Suppressor macrophage treated with lipopolysaccharide for 4 hours (primary cell): ENCODE measurements at places on chromosomes 3 and 15.

- DNase-seq = peak; percentile 9
These were observed 69.5 kb downstream of the KLF15 start for GRCh38 chr3:126287536-126288241.

- DNase-seq = no peak
These were observed 876 bp upstream of the ZNF385D start for GRCh38 chr3:21751886-21752285.

DNA sequence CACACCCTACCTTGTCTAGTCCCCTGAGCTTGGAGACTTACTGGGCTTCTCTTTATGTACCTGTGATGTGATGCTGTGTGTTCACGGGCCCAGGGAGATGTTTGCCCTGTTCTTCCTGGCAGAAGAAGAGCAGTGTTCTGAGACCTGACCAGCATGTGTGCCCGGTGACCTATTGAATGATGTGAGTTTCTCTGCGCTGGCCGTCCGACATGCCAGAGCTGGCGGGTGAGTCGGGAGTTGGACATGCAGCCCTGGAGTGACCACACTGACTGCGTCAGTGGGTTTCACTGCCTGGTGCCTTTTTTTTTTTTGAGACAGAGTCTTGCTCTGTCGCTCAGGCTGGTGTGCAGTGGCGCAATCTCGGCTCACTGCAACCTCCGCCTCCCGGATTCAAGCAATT lies 42.3 kb downstream of the CGNL1 start:
- DNase-seq = no peak

GRCh38 chr3:140756240-140757016 lies 78.6 kb downstream of the TRIM42 start:
- DNase-seq = no peak

- DNase-seq = no peak
These were observed 33.8 kb upstream of the FAH start for GRCh38 chr15:80118956-80119355.

DNA sequence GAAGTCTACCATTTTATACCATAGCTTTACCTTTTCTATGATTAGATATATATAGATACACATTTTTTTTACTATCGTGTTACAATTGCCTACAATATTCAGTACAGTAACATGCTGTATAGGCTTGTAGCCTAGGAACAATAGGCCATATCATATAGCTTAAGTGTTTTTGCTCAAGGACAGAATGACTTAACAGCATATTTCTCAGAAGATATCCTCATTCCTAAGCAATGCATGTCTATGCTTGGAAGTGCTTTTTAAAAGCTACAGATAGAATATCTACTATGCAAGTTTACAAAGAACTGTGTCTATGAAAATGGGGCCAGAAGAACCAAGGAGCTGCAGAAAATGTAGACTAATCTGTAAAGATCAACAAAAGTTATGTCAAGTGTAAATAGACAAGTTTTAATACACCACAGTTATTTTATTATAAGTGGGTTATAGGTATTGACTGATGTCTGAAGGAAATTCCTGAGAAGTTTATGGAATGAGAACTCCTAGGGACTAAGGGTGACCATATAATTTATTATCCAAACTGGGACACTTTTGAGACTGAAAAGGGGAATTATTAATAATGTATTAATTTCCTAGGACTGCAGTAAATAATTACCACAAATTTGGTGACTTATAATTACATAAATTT lies 138.7 kb upstream of the TGFBR2 start:
- DNase-seq = no peak

DNA sequence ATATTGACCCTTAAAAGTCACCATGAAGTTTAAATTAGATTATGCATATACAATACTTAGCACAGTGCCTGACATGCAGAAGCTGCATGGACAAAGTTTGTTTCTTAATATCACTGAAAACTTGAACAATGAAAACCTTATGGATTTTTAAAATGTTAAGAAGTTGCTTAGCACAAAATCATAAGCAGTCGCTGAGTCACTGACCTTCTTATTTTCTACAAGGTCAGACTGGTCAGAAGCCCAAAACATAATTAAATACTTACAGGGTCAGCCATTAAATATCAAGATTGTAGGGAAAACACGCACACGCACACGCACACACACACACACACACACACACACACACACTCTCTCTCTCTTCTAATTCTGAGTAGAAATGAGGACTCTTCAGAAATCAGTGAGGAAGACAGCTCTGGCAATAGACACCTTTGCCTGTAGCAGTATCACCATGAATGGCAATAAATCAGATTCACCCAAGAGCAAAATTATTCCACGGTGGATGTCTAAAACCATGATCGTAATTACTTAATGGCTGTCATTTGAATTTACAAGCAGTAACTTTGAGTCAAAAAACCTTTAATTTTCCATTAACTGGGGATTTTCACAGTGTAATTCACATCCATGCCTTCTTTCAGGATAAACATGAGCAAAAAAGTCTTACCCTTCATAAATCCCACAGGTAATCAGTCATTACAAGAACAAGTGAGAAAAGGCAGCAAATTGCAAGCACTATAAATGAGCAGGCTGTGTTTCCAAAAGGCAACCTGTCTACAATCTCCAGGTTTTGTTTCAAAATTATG lies 147.5 kb downstream of the OSBPL10 start:
- no peak for DNase-seq

GRCh38 chr3:86923071-86923491 lies 67.9 kb downstream of the VGLL3 start:
- no peak for DNase-seq

GRCh38 chr15:87939848-87940457 lies 316.6 kb downstream of the NTRK3 start:
- no peak for DNase-seq

- DNase-seq = peak; percentile 49
These were observed 94.4 kb downstream of the TMCO5A start for GRCh38 chr15:38028869-38029268.

GRCh38 chr15:88389120-88389519 lies 78.1 kb downstream of the MRPL46 start:
- DNase-seq = no peak

GRCh38 chr3:61996366-61996765 lies 377.0 kb downstream of the FEZF2 start:
- DNase-seq = no peak

DNA sequence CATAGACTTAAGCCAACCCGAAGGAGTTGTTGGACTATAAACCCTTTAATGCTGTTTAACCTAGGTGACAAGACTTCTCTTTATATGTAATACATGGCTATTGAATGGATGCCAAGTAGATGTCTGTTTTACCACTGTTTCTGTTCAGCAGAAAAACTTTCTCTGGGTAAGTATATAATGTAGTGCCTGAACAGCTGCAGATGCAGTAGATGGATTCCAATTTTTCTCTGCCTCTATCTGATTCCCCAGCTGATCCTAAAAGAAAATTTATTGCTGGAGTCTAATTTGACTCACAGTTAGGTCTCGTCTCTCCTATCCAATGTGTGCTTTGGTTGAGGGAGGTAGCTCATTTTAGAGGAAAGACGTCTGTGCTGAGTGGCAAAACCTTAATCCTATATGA lies 256.5 kb upstream of the CBLB start:
- no peak for DNase-seq

GRCh38 chr3:192005989-192006388 lies 545.0 kb downstream of the PYDC2 start:
- no peak for DNase-seq

DNA sequence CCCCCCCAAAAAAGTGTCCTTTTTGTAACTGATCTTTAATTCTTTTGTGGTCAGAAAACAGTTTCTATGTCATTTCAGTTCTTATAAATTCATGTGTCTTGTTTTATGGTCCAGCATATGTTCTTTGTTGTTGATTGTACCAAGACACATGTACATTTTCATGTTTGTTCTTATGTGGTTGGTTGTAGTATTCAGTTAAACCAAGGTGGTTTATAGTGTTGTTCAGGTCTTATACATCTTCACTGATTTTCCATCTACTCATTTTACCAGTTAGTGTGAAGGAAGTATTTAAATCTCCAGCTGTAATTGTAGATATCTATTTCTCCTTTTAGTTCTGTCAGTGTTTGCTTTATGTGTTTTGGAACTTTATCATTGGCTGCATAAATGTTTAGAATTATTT lies 24.0 kb downstream of the MEF2A start:
- no peak for DNase-seq

GRCh38 chr3:121330118-121330517 lies 215.7 kb downstream of the POLQ start:
- DNase-seq = no peak

DNA sequence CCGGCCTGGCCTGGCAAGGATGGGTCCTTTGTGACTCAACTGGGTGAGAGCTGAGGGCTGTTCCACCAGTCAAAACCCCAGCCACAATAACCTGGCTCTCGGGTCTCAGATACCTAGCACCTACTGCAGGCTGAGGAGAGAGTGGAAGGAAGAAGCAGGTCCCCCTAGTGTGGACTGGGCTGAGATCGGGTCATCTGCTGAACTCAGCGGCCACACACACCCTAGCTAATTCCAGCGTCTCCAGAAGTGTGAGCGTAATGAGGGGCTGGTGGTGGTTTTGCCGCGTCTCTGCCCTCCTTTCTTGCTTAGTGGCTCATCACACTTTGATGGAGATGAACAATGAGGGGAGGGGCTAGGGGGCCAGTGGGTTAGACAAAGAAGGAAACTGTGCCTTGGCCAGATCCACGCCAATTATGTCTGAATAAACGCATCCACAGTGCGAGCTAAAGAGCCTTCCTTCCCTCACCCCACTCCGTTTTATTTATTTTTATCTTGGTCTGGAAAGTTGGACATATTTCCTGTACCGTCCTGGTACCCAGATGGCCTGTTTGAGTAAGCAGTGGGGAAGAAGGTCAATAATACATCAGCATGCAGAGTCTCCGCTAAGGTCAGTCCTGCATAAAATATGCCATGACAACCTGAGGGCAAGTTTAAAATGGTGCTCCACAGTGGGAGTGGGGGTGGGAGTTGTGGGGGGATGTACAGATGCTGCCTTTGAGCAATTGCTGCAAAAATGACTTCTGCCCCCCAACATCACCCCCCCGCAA lies 370.0 kb downstream of the WDR72 start:
- no peak for DNase-seq

GRCh38 chr3:177426106-177426877 lies 229.0 kb upstream of the TBL1XR1 start:
- no peak for DNase-seq

- DNase-seq = no peak
These were observed 25.0 kb upstream of the RPP14 start for GRCh38 chr3:58281069-58281468.

GRCh38 chr15:94671858-94672532 lies 440.6 kb downstream of the MCTP2 start:
- DNase-seq = no peak

- no peak for DNase-seq
These were observed 33.6 kb downstream of the EAF1 start for GRCh38 chr3:15460891-15461531.

GRCh38 chr3:62604751-62605351 lies 231.5 kb upstream of the FEZF2 start:
- no peak for DNase-seq

- DNase-seq = no peak
These were observed 124.2 kb upstream of the ADPGK start for GRCh38 chr15:72907733-72908132.

DNA sequence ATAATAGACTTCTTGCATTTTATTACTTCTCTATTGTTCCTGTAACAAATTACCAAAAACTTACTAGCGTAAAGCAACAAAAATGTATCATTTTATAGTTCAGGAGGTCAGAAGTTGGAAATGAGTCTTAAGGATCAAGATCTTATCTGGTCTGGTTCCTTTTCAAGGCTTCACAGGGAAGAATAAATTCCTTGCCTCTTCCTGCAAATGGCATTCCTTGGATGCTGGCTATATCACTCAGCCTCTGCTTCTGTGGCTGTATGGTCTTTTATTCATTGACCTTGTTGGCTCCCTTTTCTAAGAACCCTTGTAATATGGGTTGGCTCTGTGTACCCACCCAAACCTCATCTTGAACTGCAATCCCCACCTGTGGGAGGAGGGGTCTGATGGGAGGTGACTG lies 478.4 kb upstream of the THBS1 start:
- no peak for DNase-seq

GRCh38 chr15:98666841-98667240 lies 18.5 kb downstream of the IGF1R start:
- no peak for DNase-seq

DNA sequence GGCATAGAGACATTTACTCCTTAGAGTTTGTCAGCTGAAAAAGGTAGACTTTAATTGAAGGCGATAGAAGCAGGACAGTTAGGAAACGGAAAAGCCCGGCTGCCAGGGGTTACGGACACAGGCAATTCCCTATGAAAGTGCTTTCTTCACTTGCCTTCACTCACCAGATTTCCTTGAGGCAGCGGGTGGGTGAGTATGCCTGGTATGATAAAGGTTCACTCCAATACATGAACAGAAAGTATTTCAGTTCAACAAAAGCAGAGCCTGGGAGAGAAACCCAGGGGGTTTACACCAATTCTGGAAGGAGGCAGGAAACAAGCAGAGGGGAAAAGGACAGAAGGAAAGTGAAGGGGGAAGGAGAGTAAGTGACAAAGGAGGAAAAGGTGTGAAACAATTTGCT lies 53.9 kb downstream of the QTRT2 start:
- no peak for DNase-seq

DNA sequence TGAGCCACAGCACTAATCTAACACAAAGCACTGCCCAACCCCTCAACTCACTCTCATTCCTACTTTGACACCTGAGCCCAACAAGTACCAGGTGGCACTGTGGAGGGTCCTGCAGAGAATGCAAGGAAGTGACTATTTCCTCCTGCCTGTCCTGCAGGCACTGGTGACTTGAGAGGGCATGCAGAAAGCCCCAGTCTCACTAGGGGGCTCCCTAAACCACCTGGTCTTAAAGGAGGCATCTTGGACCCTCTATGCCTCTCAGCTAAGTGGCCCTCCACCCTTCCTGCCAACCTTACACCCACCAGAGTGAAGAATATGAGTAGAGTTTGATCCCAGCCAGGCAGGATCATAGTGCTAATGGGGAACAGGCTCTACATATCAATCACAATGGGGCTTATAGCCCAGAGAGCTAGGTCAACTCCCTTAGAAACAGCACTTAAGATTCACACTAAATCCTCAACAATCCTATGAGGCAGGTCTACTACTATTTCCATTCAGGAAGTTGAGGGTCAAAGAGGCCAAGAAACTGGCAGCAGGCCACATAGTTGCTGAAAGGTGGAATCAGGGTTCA lies 15.2 kb downstream of the TRAIP start:
- no peak for DNase-seq

- DNase-seq = peak; percentile 24
These were observed 37.6 kb upstream of the SLC22A13 start for GRCh38 chr3:38227989-38228388.

DNA sequence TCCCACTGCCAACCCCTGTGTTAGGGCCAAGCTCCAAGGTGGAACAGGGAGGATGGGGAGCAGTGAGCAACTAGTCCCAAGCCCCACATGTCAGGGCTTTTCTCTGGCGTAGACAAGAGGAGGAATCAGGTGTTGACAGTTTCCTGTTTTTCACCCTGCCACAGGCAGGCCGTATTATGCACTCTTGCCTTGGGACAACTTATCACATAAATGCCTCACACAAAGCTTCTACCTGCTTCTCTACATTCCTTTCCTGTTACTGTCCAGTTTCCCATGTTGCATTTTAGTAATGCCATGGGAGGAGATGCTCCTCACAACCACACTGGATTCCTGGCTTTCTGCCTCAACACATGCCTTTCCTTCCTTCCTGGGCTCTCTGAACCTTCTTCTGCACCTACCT lies 381.2 kb upstream of the ATP11B start:
- no peak for DNase-seq
